Dorsolateral prefrontal cortex (tissue), 122 donors: ENCODE measurements at places on chromosomes 7 and 10.
A peak's percentile ranks its signal among the peaks of the same experiment; 100 is the strongest.

- no peak for DNase-seq
These were observed 499.3 kb downstream of the GLRX3 start for GRCh38 chr10:130635528-130635927.

DNA sequence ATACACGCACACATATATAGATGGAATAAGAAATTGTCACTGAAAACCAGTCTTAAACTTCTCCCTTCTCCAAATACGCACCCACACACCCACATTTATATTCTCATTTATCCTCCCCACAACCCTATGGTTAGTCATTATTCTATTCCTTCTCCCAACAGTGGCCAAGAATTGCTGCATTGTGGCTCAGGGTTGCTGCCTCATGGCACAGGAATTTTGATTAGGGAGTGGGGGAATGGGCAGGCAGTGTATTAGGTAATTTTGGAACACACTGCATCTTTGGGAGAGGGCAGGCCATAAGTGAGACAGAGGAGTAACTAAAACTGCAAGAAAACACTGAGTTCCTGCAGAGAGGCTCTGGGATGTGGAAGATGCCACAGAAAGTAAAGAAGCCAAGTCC lies 35.7 kb downstream of the NAPEPLD start:
- DNase-seq, result no peak

DNA sequence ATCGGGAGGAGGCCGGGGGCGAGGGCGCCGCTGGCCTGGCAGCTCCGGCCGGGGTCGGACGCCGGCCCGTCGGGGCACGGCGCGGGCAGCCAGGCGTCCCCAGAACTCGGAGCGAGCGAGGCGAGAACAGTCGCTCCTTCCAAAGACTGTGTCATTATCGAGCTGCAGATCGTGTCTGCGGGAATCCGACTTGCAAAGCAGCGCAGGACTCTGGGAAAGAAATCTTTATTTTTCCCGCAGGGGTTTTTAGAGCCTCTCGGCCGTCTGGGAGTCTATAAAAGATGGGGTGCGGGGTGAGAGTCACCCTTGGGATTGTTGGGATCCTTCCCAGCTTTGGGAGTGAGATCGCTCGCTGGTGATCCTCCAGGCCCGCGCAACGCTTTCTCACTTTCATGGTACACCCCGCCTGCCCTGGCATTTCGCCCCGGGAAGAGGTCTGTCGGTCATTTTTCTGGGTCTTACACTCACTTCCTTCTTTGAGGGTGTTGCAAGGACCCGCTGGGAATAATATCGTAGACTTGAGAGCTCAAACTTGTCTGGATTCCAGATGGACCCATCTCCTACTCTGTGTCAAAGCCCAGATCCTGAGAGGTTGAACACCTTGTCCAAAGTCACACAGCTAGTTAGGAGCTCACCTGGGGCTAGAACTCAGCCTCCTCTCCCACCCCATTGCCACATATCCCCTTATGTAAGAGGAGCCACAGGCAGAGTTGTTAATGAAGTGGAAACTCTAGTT lies 1.0 kb downstream of the UBTD1 start:
- DNase-seq, result peak; percentile 48

- DNase-seq, result peak; percentile 40
These were observed 298.6 kb downstream of the REEP3 start for GRCh38 chr10:63819753-63820329.

- no peak for DNase-seq
These were observed 115.8 kb upstream of the CTBP2 start for GRCh38 chr10:125276133-125276532.

- DNase-seq, result no peak
These were observed 57.3 kb upstream of the DPYSL4 start for GRCh38 chr10:132129431-132129830.

- DNase-seq, result no peak
These were observed 47.4 kb downstream of the NRAP start for GRCh38 chr10:113616244-113617074.
